ENCODE measurements at places on chromosomes 5 and 9.

- no peak for DNase-seq
These were observed 1.8 kb upstream of the ADAMTS13 start for GRCh38 chr9:133420392-133420827.

- no peak for DNase-seq
These were observed 153.0 kb downstream of the FER start for GRCh38 chr5:108900668-108901067.

GRCh38 chr5:116616876-116617275 lies 42.3 kb upstream of the SEMA6A start:
- DNase-seq, result no peak

GRCh38 chr9:73200694-73201452 lies 49.2 kb downstream of the ANXA1 start:
- DNase-seq, result peak; percentile 23

- DNase-seq, result no peak
These were observed 108.4 kb downstream of the MED10 start for GRCh38 chr5:6269925-6270324.

DNA sequence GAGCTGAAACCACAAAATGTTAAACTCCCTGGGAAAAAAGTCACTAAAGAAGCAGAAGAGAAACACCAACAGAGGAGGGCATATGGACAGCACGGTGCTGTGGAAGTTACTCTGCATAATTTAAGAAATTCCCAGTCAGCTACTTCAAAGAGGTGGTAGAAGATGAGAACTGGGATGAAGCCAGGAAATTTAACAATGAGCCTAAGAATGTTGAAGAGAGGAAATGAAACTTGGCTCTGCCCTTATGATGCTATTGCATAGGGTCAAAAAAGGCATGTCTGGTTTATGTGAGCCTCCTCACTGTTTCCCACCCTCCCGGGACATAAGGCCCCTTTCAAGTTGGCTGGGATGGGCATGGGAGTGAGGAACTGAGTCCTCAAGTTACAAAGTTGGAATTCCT lies 25.4 kb upstream of the SNX18 start:
- no peak for DNase-seq

GRCh38 chr9:86022687-86023266 lies 76.6 kb downstream of the GOLM1 start:
- no peak for DNase-seq

DNA sequence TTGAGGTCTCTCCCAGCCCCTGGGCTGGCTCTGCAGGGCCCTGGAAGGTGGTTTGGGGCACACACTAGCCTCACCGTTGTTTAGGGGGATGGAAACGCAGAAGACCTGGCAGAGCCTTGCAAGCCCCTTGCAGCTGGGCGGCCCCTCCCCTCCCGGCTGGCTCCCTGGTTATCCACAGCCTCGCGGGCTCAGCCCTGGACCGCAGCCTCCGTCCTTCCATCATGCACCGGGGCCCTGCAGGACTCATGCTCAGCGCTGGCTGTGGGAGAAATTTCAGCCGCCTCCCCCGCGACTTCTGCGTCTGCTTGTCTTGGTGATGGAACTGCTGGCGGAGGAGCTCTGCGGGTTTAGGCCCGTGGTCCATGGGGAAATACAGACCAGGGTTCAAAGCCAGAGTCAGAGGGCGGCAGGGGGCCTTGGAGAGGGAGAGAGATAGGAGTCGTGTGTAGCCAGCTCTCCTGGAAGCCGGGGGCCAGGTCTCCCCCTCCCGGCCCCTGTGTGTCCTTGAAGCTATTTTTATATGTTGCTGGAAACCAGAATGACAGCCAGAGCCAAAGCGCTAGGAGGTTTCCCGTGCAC lies 75.8 kb upstream of the IER5L start:
- DNase-seq, result no peak

DNA sequence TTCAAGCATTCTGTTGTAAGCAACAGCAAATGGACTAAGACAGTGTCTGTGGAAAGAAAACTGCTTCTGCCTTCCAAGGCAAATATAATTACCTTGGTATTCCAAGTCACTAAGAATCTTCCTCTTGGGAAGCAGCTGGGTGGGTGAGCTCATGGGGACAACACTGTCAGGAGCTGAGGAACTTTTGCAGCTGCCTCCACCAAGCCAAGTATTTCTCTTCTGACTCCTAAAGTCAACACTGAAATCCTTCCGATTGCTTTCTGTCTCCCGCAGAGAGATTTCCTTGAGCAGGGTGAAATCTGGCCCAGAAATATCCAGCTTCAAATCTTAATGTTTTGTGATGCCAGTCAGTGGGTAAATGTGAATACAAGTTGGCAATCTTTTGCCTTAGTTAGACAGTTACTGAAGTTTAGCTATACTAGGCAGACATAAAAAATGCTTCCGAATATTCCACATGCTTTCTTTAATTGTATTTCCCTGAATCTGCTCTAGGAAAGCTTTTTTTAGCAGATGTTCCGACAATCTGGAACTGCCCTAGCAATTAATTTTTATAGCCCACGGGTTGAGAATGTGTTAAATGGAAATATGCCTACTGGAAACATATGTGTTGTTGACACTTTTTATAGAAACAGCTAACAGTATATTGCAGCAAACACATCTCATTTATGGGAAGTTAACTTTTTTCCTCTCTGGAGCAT lies 369.9 kb upstream of the DAB2 start:
- no peak for DNase-seq

DNA sequence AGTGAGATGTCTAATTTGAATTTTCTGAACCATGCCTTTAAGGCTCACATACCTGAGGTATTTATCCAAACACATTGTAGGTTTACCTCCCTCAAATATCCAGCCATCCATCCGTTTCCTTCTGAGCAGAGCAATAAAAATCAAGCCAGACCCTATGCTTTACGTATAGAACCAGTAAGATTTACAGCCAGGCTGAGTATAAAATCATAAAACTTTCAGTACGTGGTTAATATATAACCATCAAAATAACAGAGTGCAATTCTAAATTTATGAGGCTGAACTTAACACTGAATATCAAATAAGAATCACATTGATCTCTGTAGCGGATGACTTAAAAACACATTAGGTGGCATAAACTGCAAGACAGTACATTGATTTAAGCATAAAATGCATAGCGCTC lies 877.9 kb upstream of the WWC1 start:
- DNase-seq, result no peak

GRCh38 chr9:22160221-22160620 lies 151.1 kb upstream of the CDKN2B start:
- DNase-seq, result no peak

- DNase-seq, result no peak
These were observed 199.3 kb upstream of the PDE4D start for GRCh38 chr5:60092671-60093422.

DNA sequence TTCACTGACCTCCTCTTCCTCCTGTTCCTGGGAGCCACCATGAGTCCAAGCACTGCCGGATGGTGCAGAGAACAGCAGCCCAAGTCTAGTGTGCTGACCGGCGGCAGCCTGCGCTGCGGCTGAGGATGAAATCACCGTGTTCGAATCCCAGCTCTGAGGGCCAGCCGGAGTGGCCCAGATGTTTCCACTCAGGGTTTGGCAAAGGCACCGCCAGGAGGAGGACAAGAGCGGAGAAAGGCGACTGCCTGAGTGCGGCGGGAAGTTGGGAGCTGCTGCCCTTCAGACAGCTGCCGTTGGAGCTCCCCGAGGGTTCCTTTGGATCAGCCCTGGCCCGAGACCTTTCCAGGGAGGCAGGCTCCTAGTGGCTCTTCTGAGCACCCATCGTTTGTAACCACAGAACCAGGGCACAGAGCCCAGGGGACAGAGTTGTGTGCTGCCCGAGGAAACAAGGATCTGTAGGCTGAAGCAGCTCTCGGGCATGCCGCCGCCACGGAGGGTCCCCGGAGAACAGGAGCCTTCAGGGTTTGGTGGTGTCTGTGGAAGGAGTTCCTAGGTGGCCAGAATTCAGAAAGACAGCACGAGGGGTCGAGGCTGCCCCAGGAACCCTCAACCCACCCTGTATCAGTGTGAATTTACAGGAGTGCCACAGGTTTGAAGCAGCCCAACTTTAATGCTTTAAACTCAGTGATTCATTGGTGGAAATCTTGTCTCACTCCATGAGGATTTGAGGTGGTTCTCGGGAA lies 115.6 kb upstream of the COL5A1 start:
- DNase-seq, result no peak

DNA sequence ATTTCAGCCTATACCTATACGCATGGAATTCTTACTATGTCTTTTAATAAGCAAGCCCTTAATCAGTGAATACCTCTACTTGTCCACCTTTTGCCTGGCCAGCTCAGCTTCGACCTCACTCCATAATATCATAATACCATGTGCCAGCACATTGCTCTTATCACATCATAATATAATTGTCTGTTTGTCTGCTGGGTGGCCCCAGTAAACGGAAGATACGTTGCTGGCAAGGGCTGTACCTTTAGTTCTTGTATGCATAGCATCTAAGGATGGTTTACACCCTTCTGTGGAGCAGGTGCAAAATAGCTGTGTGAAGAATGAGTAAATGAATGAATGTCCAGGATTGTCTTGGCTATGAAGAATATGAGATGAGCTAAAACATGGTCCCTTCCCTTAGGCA lies 29.9 kb downstream of the SV2C start:
- no peak for DNase-seq

DNA sequence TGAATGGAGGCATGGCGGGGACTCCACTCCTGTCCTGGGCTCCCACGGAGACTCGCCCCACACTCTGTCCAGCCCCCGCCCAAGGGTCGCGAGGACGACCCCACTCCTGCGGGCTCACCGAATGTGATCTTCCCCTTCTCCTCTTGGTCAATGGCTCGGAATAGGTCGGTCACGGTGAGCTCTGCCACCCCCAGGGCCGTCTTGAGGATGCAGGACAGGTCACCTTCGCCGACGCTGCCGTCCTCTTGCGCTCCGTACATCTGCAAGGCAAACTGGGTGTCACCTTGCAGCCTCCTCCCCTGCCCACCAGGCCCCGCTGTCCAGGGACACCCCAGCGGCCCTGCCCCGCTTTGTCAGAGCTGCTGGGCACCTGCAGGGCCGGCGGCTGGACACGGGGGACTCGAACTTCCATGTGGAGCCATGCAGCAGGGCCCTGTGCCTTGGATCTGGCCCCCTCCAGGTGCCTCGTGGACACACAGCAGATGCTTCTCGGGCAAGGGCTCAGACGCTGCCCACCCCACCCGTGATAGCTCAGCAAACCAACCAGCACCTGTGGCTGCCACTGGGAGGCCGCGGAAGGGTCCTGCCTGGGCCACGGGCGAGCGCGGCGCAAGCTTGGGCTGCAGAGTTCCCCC lies 21.5 kb upstream of the SLC6A3 start:
- peak; percentile 14 for DNase-seq

DNA sequence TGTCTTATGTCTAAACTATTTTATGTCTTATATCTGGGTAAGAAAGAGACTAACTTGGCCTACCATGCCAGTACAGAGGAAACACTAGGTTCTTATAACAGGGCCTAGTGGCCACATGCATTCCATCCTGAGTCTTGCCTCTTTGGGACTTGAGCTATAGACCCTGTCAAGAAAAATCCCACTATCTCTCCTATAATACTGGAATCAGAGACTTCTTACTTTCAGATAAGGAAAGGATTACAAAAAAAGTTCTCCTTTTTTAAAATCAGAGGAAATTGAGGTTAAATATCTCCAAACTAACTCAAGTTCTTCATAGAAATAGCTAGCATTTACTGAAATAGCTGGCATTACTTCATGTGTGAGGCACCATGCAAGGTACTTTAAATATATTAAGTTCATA lies 34.3 kb downstream of the PTGER4 start:
- DNase-seq, result no peak

- DNase-seq, result peak; percentile 74
These were observed 18.0 kb downstream of the RXRA start for GRCh38 chr9:134344068-134344799.

GRCh38 chr5:173774271-173774761 lies 113.8 kb upstream of the CPEB4 start:
- no peak for DNase-seq

- no peak for DNase-seq
These were observed 2.8 kb downstream of the PITX1 start for GRCh38 chr5:135030956-135031812.

GRCh38 chr5:19044931-19045695 lies 942.9 kb downstream of the CDH18 start:
- DNase-seq, result no peak

DNA sequence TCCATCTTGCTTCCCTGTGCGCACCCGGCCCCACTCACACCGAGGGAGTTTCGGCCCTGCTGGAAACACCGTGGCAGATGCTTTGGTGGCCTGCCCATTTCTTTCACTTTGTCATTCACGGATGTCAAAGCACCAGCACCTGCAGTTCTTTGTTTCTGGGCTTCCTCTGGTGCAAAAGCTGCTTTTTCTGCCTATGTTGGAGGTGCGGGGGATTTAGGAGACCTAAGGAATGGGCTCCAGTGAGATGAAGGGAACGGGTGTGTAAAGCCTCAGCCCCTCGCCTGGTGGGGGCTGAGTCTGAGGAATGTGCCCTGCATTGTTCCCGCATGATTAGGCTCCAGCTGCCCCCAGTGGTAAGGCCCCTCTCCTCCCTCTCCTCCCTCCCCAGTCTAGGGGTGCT lies 62.3 kb downstream of the THBS4 start:
- peak; percentile 59 for DNase-seq

DNA sequence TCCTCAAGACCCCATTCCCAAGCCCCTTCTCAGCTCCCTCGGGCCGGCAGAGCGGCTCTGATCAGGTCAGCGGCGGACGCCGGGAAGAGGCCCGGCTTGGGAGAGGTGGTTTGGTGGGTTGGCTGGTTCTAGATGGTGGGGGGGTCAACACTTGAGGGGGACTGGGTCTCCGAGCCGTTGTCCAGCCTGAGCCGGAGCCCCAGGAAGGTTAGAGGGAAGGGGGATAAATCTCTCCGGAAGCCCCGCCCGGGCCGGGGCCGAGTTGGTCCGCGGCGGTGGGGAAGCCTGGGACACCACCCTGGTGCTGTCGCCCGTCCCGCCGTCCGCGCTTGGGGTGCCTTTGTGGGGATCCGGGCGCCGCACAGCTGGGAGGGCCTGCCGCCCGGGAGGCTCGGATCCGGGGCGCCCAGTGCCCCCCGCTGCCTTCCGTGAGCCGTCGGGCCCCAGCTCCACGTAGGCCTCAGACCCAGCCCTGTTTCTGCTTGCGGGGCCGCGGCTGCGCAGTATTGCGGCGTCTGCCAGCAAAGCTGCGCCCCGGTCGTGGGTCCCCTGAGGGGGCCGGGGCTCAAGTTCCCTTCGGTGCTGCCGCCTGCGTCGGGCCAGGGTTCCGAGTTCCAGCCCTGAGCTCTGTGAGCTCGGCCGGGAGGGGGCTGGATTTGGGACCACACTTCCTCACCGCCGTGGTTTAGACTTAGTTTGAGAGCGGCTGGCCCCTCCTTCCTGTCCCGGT lies 542 bp upstream of the TRIM52 start:
- peak; percentile 53 for DNase-seq

GRCh38 chr5:7668627-7669026 lies 182.3 kb downstream of the CFAP90 start:
- DNase-seq, result no peak

DNA sequence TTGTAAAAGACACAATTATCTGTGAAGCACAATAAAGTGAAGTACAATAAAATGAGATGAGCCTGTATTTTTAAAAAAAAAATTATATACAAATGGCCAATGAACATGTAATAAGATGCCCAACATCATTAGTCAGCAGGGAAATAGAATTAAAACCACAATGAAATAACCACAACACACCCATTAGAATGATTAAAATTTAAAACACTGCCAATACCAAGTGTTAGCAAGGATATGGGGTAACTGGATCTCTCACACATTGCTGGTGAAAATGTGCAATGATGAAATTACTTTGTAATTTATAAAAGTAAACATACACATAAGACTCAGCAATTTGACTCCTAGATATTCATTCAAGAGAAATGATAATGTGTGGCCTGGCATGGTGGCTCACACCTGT lies 62.8 kb downstream of the SHOC1 start:
- DNase-seq, result no peak

Data from iPS-NIHi11 (cell line).